ENCODE measurements at places on chromosomes 4 and X. TPM values are rescaled to one million over a fixed set of nuclear protein-coding genes. Genes with fewer than 3 reads are reported as not detected.

- no peak for DNase-seq
Measured at GRCh38 chrX:42495139-42495538, 282.8 kb downstream of the PPP1R2C start.

The GIMD1 gene
- not detected for total RNA-seq

The DACH2 gene
- total RNA-seq: 0.05 TPM

DNA sequence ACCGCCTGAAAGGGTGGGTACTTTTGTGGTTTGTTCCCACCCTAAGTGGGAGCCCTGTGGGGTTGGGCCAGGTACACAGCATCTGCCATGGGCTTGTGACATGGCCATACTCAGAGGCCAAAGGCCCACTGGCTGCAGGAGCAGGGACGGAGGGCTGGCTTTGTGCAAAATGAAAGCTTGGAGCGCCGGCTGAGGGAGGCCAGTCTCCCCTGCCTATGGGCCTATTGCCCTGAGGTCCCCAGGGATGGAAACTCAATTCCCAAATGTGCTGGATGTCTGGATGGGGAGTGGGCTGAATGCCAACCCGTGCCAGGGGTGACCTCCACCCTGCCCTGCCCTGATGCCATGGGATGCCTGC is 10.8 kb downstream of the ADRA2C start:
- no peak for DNase-seq

GRCh38 chr4:135269125-135269890 is 1067.7 kb upstream of the PABPC4L start:
- DNase-seq: no peak

- no peak for DNase-seq
Measured at GRCh38 chr4:110480031-110480549, 4.1 kb downstream of the ENPEP start.

DNA sequence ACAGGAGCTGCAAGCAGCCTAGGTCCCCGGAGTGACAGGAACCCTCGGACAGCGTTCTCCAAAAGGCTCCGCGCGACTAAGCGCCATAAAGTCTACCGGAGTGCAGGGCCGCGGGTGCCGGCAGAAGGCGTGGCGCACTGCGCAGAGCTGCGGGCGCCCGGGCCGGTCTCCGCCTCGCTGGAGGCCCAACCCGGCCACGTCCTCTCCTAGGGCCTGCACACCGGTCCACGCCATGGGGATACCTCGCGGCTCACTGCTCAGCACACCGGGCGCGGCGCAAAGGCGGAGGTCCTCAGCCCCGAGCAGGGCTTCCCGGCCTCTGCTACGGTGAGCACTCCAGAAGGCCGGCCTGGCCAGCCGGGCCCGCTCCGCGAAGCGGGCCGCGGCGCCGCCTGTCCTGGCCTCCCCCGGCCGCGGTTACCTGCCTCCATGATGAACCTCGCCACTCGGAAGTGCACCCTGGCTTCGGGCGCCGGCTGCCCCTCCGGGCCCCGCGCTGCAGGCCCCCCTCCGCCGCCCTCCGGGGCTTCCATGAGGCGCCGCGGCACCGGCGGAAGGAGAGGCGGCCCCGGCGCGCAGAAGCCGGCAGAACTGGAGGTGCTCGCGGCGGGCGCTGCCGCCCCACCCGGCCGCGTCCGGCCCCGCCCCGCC is at the start of gene CCNQ:
Gene CCNQ (minus strand): TSS at position 599 of the 651 bp plus-strand sequence. CDS start 66 bp downstream, at position 533.
- DNase-seq: peak; percentile 35

- DNase-seq: no peak
Measured at GRCh38 chr4:57154191-57154590, 44.0 kb upstream of the IGFBP7 start.

GRCh38 chr4:38686682-38687081 is 22.7 kb downstream of the KLF3 start:
- DNase-seq: no peak

GRCh38 chr4:92120810-92121498 is 182.8 kb upstream of the GRID2 start:
- no peak for DNase-seq

DNA sequence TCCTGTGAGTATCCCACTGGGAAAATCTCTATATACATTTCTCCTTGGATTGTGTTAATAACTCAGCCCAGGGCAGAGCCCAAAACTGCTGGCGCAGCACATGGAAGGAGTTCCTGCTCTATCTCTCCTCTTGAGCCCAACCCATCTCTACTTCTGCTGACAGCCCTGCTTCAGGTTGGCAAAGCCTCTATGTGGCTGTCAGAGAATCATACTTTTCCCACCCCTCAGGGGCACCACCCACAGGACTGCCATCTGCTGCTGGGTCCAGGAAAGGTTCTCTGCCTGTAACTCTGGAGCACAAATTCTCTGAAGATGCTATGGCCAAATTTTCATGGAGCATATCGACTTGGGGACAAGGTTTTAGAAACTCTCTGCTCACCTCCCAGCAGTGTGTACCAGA is 278.5 kb upstream of the EMCN start:
- DNase-seq: no peak

The TRPC3 gene
- 0.51 TPM for total RNA-seq

DNA sequence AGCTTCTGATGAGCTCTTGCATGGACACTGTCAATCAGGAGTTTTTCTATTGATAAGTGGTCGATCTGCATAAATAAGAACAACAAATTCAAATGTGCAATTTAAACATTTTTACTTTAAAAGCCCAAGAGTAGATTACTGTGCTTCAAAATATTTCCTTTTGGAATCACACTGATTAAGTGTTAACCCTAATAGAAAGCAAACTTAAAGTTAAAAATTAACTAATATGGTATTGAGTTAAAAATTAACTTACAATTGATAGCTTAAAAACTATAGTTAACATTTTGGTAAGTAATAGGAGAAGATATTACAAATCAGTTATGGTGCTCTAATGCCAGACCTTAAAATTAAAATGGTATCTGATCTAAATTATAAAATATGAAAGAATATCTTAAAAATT is 25.9 kb downstream of the MED14 start:
- no peak for DNase-seq

DNA sequence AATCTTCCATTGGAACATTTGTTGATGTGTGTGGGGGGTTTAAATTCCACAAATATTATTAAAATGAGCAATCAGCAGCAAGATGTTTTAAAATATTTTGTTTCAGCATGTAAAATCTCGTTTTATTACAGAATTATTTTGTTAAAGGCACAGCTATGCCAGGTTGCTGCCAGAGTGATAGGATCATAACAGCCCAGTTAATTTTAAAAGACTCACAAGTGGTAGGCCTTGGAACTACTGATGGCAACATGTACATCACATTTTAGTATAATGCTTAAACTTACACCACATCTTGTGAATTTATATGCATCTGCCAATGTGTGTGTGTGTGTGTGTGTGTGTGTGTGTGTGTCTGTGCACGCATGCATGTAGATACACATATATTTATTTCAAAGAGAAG is 97.8 kb upstream of the SPRY1 start:
- no peak for DNase-seq

Measured in activated T-cell treated with anti-CD3 and anti-CD28 coated beads, Interleukin-2, amount 50 U/mL, for 72 hours (primary cell).